ENCODE measurements at places on chromosomes 5 and 9.

- no peak for DNase-seq
Observed at GRCh38 chr9:76571288-76571687, 112.3 kb downstream of the GCNT1 start.

DNA sequence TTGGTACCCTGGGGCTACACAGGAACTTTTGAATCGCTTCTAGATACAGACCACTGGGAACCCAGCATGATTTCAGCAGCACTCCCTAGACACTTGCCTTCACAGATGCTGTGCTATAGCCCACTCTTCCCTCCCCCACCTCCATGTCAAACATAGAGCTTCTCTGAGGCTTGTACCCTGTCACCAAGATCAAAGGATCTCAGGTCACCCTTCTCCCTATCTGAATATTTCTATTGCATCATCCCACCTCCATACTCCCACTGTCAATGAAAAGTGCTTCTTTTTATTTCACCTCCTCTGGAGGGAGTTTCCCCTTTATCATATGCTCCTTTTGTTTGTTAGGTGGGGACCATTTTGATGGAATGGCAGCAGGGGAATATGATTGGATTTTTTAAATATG, 29.2 kb upstream of the PHF24 start:
- no peak for DNase-seq

GRCh38 chr9:26605367-26605766, 287.2 kb downstream of the CAAP1 start:
- DNase-seq, result no peak

DNA sequence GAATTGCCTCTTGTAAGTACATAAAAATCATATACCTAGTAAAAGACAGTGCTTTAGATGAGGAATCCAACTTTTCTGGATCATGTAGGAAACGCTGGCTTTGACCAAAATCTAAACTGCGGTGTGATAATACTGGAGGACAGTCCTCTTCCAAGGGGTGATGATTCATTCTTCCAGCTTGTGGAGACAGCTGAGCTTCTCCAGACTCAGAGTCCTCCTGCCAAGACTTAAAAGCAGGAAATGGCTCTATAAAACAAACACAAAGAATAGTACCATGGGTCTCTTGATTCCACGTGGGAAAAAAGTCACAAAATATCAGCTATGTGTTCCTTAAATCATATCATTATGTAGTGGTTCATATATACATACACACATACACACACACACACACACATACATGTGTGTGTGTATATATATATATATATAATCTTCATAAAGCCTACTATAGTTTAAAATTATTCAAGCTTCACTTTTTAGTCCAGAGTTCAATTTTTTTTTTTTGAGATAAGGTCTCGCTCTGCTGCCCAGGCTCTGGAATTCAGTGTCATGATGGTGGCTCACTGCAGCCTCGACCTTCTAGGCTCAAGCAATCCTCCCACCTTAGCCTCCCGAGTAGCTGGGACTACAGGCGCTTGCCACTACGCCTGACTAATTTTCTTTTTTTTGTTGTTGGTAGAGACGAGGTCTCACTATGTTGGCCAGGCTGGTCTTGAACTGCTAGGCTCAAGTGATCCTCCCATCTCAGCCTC, 65.0 kb downstream of the PKD2L2 start:
- no peak for DNase-seq

- no peak for DNase-seq
Observed at GRCh38 chr9:26655166-26655565, 237.4 kb downstream of the CAAP1 start.

DNA sequence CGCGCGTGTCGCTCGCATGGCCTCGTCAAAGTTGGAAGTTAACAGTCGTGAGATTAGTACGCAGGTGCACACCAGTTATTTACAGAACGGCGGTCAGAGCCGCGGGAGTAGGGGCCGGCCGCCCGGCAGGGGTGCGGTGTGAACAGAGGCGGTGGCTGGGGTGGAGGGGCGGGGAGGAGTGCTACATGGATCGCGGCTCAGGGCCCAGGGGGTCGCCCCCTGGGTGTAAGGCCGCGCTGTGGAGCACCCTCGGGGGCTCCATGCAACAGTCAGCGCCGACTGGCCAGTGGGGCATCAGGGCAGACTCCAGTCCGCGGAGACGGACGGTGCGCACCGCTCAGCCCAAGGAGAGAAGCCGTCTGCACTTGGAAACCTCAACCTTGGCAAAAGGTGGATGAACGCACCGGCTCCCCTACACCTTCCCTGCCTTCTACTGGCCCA, 60.3 kb downstream of the ZNF354C start:
- DNase-seq, result no peak

DNA sequence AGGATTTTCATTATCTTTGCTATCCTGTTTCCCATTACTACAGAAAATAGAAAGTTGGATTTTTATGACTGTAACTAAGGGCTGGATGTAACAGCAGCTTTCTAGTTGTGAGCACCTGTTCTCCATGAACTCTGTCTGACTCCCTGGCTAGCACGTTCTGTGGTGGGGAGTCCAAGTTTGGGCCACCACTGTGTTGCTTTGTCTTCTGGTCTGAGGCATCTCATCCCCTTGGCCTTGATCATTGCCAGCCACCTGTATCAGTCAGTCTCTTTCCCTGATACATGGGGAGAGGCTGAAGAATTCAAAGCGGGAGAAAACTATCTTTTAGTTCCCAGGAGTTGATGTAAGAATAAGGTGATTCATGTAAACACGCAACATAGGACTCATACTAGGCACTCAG, 33.4 kb downstream of the WDR70 start:
- no peak for DNase-seq

- DNase-seq, result no peak
Observed at GRCh38 chr5:180367300-180367699, 14.2 kb upstream of the GFPT2 start.

- DNase-seq, result no peak
Observed at GRCh38 chr9:105658351-105658750, 3.9 kb upstream of the TAL2 start.
